ENCODE measurements at places on chromosomes 3 and 15.

- no peak for DNase-seq
These were observed 6.9 kb downstream of the CMTM7 start for GRCh38 chr3:32398531-32398930.

DNA sequence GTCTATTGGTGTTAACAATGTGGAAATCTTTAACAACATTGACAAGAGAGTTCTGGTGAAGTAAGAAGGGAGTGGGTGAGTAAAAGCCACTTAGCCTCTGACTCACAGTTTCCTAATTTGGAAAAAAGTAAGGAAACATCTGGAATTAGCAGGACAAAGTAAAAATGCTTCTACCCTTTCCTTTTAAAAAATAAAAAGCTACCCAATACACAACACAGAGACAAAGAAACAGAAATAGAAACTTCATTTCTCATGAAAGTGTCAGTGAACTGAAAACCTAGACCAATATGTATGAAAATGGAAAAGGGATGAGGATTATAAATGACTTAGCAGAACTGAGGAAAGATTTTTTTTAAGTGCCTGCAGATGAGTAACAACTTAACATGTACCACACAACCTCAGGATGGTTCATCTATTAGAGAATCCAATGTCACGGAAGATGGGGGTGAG, 65.4 kb downstream of the SSR3 start:
- no peak for DNase-seq

DNA sequence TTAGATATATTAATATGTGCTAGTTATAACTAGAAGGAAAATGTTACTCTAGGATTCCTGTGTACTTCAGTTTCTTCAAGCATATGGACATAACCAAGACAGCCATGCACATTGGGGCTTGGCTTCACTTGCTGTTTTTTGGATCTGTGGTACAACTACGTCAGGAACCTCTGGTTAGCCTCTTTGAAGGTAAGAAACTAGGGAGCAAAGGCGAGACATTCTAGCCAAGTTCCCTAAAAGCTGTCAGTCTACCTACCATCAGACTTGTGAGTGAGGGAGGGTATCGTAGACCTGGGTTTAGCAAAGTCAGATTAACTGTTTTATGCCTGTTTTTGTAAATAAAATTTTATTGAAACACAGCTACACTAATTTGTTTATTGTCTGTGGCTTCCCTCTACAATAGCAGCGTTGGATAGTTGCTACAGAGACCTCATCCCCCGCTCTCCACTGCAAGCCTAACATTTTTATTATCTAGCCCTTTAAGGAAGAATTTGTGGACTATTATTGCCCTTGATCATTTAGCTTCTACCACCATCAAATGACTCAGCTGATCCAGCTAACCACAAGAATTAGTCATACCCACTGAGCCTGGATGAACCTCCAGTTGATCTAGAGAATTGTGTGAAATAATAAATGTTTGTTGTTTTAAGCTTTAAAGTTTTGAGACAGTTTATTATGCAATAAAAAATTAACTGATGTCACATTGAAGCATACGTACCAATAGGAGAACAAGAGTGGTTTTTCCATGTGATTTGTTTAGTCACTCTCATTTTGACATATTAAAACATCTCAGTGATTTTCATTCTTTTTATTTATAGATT, 58.1 kb downstream of the RSRC1 start:
- DNase-seq, result peak; percentile 24

- DNase-seq, result no peak
These were observed 37.1 kb upstream of the NR2F2 start for GRCh38 chr15:96293441-96293840.
